ENCODE measurements at places on chromosomes 5 and 9.

DNA sequence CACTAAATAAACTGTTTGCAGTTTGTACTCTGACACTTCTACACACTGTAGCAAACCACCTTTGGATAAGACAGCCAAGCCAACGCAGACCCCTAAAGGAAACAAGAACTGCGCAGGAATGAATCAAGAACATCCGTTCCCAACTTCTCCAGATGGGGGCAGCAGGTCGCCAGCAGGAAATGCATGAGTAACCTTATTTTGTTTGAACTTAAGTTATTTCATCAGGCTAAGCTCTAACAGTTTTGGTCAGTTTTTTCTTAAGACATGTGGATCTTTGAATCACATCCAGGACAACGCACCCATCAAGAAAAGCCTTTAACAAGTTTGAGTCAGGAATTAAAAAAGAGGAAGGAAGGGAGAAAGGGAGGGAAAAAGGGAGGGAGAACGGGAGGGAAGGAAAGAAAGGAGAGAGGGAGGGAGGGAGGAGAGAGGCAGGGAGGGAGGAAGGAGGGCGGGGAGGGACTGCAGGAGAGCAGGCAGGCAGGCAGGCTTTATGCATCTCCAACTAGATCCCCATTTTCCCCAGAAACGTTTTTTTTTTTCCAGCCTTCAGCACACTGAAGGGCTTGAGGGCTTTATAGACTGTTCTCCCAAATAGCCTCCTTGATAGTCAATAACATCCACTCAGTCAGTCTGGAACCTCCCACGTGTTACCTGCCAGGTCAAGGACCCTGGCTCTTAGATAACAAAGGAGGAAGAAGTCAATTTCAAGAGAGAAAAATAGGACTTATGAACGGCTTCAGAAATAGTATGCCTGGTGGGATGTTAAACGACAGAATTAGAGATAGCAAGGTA is 22.2 kb downstream of the BHMT start:
- peak; percentile 56 for DNase-seq

- DNase-seq: no peak
These were observed 222.3 kb downstream of the ENC1 start for GRCh38 chr5:74418261-74418660.

- DNase-seq: no peak
These were observed 31.0 kb downstream of the DOCK2 start for GRCh38 chr5:169667896-169668674.

DNA sequence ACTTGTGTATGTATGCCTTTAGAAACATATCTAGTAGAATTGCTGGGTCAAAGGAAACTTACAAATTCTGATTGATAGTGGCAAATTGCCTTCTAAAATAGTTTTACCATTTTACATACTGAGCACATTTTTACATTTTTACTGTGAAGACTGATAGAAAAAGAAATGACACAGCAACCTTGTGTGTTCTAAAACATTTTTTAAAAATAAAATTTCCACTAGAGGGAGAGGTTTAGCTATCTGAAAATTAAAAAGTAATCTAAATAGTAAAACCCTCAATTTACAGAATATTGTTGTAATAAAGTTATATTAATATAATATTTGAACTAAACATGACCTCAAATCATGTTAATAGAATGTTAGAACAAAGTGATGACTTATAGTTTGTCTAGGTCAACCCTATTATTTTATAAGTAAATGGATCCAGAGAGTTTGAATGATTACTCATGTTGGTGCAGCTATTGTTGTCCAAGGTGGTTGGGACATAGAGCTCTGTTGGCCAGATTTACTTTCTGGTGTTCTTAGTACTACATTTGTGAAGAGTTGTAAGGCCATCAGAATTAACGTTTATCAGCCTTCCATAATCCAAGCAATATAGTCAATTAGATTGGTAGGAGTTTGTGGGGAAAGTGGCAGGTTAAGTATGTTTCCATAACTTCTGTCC is 17.2 kb downstream of the CENPP start:
- DNase-seq: no peak

- DNase-seq: no peak
These were observed 1125.0 kb upstream of the DMAC1 start for GRCh38 chr9:8924562-8924961.

- no peak for DNase-seq
These were observed 609.6 kb upstream of the TLE4 start for GRCh38 chr9:78962156-78962555.

DNA sequence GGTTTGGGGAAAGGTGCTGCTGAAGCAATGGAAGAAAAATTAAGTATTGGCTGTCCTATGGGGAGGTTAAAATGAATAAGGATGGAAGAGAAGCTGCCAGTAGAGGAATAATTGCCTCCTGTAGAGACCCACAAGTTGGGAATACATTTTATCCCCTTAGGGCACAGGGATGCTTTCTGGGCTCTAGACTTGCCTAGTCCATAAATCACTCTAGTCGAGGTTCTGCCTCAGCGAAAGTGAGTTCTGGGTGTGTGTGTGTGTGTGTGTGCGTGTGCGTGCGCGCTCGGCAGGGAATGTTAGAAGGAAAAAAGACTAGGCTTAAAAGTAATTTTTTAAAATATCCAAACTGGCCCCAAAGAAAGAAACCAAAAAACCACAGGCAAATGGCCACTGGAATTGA is 291.6 kb downstream of the DOCK8 start:
- no peak for DNase-seq

- no peak for DNase-seq
These were observed 99.1 kb downstream of the DPYSL3 start for GRCh38 chr5:147410496-147411358.

- DNase-seq: no peak
These were observed 47.1 kb upstream of the RAI14 start for GRCh38 chr5:34608859-34609648.

DNA sequence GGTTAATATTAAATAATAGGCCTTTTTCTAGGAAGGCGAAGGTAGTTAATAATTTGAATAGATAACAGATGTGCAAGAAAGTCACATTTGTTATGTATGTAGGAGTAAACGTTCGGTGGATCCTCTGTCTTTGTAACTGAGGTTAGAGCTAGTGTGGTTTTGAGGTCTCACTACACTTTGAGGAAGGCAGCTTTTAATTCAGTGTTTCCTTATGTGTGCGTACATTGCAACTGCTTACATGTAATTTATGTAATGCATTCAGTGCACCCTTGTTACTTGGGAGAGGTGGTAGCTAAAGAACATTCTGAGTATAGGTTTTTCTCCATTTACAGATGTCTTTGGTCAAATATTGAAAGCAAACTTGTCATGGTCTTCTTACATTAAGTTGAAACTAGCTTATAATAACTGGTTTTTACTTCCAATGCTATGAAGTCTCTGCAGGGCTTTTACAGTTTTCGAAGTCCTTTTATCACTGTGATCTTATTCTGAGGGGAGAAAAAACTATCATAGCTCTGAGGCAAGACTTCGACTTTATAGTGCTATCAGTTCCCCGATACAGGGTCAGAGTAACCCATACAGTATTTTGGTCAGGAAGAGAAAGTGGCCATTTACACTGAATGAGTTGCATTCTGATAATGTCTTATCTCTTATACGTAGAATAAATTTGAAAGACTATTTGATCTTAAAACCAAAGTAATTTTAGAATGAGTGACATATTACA is 45.7 kb downstream of the TGFBR1 start:
- DNase-seq: no peak

DNA sequence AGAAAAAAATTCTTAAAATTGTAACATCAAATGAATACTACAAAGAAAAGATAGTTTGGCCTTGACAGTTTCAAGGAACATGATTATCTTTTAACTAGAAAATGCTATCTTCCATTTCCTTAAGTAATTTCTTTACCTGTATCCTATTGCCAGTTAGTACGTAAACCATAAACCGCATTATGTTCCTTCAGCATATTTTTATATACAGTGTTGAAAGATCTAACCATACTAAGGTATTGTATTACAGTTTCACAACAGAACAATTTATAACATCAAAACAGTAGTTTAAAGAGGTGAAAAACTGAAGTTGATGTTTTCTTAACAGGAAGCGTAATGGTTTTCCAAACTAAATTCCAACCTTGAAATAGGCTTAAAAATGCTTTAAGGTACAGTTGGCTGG is 45.1 kb downstream of the GLRX start:
- no peak for DNase-seq

DNA sequence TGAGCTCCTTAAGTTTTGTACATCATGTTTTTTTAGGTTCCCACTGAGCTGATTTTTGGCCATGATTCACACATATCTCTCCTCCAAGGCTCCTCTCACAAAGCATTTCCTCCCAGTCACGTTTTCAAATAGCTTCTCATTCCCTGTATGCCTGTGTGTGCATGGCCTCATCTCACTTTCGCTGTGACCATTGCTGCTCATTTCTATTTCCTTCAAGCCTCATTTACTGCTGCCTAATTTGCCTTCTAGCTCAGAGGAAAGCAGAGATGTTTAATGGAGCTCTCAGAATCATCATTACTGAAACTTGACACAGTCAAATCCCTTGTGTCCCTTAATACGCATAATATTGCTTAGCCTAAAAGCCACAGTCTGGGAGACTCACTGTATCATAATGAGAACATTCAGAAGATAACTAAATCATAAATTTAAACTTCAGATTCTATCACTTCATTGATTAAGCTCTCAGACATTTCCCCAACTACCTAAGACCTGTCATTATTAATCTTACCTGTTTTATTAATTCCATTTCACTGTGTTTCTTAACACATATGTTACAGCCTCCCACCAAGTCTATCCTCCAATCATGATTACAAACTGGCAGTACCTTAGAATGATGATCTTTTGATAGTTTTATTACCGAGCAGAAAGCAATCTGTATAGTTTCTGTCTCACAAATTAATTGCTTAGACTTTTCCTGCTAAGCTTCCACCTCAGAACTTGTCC is 278.3 kb upstream of the PTGER4 start:
- no peak for DNase-seq

DNA sequence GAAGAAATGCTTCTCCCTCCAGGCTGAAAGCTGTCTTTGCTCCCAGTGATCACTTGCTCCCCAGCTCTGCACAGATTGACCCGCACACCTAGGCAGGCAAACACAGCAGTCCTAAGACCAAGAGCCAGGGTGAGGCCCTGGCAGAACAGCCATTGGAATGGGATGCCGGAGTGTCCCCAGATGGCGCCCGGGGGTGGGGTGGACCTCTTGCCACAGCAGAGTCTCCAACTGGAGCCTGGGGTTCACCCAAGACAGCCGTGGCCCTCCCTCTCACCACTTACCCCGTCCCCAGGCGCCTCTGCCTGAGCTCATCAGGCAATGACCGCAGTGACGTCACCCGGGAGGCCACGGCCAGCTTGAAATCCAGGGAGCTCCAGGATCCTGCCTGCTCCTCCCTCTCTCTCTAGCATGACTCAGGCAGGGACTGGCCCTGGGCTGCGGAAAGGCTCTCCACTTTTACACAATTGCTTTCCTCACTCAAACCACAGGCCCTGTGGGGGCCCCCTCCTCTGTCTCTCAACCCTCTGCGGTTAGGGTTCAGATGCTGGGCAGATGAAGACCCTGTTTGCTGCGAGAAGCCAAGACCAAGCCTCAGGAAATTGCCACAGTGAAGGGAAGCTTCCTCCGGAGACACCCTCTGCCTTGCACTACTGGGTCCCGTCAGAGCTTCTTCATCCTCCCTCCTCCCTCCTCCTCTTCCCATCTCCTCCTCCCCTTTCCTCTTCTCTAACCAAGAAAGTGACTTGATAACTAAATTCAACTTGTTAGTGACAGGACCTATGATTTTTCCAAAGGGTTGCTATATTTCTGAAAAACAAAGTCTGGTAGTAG is 24.3 kb upstream of the PTGES start:
- DNase-seq: peak; percentile 47

GRCh38 chr5:99320436-99320835 is 391.6 kb upstream of the CHD1 start:
- no peak for DNase-seq

DNA sequence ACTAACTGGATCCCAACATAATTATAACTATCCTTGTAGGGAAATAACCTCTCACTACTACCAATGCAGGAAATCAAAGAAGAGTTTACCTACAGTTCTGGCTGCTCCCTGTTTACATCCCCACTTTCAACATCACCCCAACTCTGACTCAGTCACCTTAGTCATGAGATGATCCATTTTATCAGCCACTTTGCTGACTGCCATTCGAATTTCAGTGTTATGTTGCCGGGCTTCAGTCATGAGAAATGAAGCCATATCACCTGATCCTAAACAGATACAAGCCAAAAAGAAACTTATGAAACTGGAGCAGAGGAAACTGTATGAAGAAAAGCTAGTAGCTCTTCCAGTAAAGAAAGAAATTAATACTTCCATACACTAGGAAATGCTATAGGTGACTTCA is 33.7 kb downstream of the SLC31A2 start:
- DNase-seq: no peak

GRCh38 chr9:116913536-116913935 is 226.4 kb downstream of the TRIM32 start:
- no peak for DNase-seq

- DNase-seq: no peak
These were observed 8.3 kb downstream of the ENTPD8 start for GRCh38 chr9:137432687-137433348.

GRCh38 chr9:4339836-4340560 is 40.1 kb upstream of the GLIS3 start:
- DNase-seq: no peak

DNA sequence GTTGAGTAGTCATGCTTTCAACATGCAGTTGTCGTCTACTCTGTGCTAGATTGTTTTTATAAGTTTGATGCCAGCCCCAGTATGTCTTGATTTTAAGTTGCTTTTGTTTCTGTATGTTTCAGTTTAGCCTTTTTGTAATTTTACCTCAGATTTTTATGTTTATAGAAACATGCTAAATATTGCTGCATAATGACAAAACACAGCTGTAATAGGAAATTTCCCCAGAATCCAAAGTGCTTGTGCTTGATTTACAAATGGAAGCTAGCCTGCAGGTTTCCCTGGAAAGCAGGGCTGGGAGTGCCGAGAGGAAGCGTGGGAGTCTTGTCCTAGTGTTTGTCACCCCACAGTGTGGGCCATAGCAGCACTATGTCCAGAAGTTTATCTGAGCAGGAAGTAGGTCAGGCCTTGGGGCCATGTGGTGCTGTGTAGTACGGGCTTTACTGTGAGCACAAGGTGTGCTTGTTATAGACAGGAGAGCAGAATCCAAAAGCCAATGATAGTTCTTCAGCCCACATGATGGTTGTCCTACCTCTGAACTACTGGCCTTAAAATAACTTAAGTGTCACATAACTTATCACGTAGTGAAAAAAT is 100.0 kb upstream of the NREP start:
- no peak for DNase-seq

DNA sequence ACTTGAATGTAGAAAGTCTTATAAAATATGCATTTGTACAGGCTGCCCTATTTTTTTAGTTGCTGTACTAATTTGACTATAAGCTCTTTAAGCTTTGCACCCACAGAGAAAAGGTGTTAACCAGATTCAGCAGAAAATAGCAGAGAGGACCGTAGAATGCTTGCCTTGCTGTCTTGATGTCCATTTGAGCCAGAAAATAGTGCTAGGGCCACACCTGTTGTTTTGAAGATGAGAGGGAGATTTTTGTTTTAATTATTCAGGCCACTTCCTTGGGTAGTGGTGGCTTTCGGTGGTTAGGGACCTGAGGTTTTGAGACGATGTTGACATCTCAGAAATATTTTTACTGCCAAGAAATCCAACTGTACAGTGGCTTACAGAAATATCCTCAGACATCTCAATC is 196.0 kb downstream of the SPATA31D1 start:
- no peak for DNase-seq

- DNase-seq: no peak
These were observed 2.5 kb downstream of the RAPGEF1 start for GRCh38 chr9:131737426-131737825.

GRCh38 chr9:136340356-136341041 is 13.2 kb downstream of the GPSM1 start:
- DNase-seq: no peak

All from T-cell (primary cell).